ENCODE measurements at places on chromosomes 16 and 17.

- DNase-seq, result no peak
These were observed 754 bp upstream of the NOXO1 start for GRCh38 chr16:1982013-1982433.

GRCh38 chr16:79355600-79356358, 244.8 kb downstream of the MAF start:
- no peak for DNase-seq

DNA sequence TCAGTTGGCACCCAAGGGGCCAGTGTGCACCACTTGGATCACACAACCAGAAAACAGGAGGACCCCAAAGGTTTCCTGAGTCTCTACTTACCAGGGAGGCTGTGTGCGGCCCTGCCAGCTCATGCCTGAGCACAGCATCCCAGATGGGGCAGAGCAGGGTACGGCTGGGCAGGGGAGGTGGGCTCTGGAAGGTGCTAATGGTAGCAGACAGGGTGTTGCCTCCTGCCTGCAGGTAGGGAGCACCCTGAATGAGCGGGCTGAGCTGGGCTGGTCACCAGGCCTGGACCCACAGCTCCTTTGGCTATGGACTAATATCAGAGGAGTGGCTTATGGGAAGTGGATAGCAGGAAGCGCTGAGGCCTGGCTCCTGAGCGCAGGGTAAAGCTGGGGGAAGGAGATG, 14.6 kb downstream of the RECQL5 start:
- no peak for DNase-seq

GRCh38 chr17:45771271-45771959, 12.7 kb upstream of the CRHR1 start:
- no peak for DNase-seq

GRCh38 chr17:30824002-30824355, 513 bp downstream of the CRLF3 start:
- peak; percentile 65 for DNase-seq

- DNase-seq, result no peak
These were observed 11.0 kb upstream of the XYLT1 start for GRCh38 chr16:17481736-17482135.

- no peak for DNase-seq
These were observed 437.6 kb downstream of the MAF start for GRCh38 chr16:79162977-79163376.

DNA sequence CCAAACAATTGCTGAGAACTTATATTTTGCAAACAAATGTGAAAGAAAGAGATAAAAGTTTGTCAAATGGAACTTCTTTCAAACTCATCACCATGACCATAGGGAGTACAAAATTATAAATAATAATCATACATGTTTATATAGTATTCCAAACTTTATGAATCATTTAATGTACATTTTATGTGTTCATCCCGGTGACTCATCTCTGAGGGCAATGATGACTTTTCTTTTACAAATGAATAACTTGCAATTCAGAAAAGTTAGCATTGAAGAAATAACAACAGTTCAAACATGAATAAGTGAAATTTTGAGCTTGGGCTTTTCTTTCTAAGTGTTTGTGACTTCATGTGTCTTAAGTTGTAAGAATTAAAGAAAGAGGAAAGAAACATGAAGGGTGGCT, 66.3 kb upstream of the CDH8 start:
- no peak for DNase-seq

- DNase-seq, result no peak
These were observed 1.9 kb downstream of the PRAC1 start for GRCh38 chr17:48720266-48721008.

GRCh38 chr16:81319221-81319912, 4.6 kb downstream of the GAN start:
- DNase-seq, result no peak

GRCh38 chr17:51269991-51270390, 9.6 kb downstream of the UTP18 start:
- DNase-seq, result no peak

- DNase-seq, result no peak
These were observed 20.4 kb downstream of the ADGRG5 start for GRCh38 chr16:57562669-57563486.

DNA sequence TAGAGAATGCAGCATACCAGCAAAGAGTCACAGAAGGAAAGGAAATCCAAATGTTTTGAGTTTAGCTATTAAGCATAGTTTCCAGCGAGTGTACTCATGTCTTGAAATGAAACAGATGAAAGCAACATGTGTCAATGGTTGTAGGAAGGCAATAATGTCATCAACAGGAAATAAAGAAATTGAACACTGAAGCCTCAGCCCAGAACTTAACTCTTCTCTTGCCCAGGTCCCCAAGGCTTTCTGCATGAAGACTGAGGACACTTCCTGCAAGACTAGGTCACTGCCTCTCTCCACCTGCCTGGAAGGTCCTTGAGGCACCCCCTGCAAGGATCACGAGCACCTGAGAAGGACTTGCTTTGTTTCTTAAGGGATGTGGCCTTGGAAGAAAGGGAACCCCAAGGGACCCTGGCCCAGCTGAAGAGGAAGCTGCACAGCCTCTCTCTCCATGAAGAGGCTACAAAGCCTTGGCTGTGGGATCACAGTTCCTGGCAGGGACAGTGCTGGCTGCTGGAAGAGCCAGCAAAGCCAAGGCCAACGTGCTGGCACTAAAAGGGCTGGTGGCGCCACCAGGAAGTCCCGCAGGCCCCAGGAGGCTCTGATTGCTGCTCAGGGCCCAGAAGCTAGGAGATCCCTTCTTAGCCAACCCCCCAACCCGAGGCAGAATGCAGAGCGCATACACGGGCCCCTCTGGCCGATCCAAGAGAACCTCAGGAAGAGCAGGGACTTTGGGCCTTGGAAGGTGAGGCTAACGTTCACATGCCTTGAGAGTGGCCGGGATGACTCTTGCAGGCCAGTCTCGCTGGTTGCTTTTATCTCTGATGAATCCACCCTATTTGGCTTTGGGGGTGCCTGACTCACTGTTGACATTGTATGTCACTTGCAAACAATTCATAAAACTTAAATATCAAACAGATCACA, 23.4 kb upstream of the AXIN2 start:
- no peak for DNase-seq

GRCh38 chr17:49338883-49339282, 23.2 kb downstream of the ZNF652 start:
- DNase-seq, result no peak

- no peak for DNase-seq
These were observed 164.4 kb upstream of the XYLT1 start for GRCh38 chr16:17635183-17635582.

- DNase-seq, result no peak
These were observed 130.6 kb downstream of the NLK start for GRCh38 chr17:28173031-28173561.

DNA sequence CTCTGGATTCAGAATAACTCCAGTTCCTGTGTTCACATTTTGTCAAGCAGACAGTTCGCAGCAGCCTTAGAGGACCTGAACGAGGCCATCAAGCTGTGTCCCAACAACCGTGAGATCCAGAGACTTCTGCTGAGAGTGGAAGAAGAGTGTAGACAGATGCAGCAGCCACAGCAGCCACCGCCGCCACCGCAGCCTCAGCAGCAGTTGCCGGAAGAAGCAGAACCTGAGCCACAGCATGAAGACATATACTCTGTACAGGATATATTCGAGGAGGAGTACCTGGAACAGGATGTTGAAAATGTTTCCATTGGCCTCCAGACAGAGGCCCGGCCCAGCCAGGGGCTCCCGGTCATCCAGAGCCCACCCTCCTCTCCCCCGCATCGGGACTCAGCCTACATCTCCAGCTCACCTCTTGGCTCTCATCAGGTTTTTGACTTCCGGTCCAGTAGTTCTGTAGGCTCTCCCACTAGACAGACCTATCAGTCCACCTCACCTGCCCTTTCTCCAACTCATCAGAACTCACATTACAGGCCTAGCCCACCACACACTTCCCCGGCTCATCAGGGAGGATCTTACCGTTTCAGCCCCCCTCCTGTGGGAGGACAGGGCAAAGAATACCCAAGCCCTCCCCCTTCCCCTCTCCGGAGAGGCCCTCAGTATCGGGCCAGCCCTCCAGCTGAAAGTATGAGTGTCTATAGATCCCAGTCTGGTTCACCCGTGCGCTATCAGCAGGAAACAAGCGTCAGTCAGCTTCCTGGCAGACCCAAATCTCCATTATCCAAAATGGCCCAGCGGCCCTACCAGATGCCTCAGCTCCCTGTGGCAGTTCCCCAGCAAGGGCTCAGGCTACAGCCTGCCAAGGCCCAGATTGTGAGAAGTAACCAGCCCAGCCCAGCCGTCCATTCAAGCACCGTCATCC, 25.9 kb downstream of the CYB561 start:
- peak; percentile 67 for DNase-seq

GRCh38 chr16:74591876-74592650, 14.9 kb downstream of the GLG1 start:
- no peak for DNase-seq

- no peak for DNase-seq
These were observed 15.9 kb upstream of the LGALS9 start for GRCh38 chr17:27615121-27615520.

DNA sequence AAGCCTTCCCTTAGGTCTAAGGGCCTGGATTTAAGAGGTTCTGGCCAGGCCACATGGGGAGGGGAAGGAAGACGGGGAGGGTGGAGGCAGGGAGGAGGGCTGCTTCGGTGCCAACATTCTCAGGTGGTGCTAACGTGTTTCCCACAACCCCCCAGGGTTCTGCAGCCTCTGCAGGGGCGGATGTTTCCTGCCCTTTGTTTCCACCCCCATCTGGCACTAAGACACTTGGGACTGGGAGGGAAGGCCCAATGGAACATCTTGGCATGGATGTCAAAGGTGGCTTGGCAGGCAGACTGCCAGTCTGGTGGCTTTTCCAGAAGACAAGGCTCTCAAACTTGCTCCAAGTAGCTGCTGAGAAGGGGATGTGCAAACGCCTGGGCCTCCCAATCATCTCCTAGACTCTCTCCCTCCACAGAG, 12.7 kb downstream of the HIC1 start:
- DNase-seq, result no peak

GRCh38 chr17:39212195-39212810, 12.2 kb downstream of the RPL19 start:
- no peak for DNase-seq

DNA sequence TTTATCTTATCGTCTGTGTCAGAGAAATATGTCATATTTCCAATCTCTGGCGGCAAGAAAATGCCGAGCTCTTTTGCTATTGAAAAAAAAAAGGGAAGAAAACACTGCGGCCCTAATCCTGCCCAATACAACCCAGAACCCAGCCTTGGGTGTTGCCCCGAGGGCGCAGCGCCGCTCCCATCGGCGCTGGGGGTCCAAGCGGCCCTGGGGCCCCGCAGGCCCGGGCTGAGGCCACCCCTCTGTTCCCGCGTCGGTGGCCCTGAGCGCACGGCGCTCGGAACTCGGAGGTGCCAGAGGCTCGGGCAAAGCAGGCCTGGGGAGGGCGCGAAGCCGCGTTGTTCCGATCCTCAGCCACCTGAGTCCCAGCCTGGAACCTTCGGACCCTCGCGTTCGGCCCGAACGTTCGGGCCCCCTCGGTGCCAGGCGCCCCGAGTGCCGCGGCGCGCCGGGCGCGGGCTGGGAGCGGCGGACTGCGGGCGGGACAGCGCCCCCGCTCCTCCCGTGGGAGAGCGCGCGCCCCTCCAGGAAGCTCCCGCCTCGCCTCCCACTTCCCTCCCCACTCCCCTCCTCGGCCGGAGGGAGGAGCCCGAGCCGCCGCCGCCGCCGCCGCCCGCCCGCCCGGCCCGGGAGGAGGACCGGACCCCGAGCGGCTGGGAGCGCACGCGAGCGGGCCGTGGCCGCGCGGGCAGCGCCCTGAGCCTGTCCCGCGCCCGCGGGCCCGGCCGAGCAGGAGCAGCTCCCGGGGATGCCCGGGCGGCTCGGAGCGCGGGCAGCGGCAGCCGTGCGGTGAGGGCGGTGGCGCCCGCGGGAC, at the start of gene CPNE2:
Gene CPNE2, plus strand, starts transcription at position 609 of the 811 bp plus-strand sequence. CDS start 18,160 bp downstream, outside the sequence.
- peak; percentile 56 for DNase-seq

DNA sequence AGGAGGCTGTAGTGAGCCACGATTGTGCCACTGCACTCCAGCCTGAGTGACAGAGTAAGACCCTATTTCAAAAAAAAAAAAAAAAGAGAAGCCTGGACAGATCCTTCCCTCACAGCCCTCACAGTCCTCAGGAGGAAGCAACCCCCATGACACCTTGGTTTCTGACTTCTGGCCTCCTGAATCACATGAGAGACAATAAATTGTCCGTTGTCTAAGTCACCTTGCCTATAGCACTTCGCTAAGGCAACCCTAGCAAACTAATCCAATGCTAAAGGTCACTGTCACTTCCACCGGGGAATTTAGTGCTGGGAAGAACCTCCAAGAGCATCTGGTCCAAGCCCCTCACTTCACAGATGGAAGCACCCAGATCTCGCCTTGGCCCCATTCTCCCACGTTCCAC, 18.9 kb upstream of the SLC39A11 start:
- DNase-seq, result no peak

- DNase-seq, result no peak
These were observed 52.9 kb downstream of the TTC19 start for GRCh38 chr17:16052486-16052885.

DNA sequence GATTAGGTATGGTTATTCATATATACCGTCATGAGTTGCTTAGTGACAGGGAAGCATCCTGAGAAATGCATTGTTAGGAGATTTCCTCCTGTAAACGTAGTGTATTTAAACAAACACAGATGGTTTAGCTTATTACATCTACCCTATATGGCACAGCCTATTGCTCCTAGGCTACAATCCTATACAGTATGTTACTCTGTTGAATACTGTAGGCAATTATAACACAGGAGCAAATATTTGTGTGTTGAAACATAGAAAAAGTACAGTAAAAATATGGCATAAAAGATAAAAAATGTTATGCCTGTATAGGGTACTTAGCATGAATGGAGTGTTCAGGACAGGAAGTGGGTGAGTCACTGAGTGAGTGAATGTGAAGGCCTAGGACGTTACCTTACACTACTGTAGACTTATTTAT, 157.7 kb downstream of the CDH11 start:
- no peak for DNase-seq

DNA sequence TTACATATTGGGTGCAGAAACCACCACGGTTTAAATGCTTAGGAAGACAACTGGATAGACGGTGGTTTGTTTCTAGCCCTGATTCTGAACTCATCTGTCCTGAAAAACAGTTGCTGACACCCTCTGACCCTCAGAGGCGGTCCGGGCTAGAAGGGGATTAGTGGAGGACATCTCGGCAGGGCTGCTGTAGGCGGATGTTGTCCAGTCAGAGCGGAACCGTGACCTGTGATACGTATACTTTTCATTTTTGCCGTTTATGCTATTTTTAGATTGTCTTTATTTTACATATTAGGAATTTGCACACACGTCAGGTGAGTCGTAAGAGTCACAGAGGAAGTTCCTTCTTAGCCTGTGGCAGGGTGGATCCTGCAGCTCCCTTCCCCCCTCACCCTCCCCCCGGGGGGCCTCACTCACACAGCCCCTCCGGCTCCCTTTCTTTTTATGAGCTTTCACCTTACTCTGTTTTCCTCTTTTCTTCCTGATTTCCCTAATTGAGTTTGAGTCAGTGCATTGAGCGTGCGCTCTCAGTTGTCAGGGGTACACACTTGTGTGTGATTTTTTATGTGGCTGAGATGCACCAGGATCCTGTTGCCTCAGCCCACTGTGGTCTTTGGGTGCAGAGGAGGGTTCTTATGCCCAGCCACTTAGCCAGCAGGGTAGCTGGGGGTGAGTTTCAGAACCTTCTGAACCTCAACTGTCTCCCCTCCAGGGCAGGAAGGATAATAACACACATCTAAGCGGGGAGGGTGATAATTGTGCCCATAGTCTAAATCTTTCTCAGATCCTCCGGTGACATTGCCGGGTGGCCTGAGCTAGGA, 211.1 kb upstream of the CHMP6 start:
- peak; percentile 60 for DNase-seq
